ENCODE measurements at places on chromosomes 2 and 18. TPM values are rescaled to one million over a fixed set of nuclear protein-coding genes. Genes with fewer than 3 reads are reported as not detected.

The ACMSD gene
- polyA plus RNA-seq, result not detected

The C2orf81 gene
- polyA plus RNA-seq, result 1.2 TPM

GRCh38 chr2:99640635-99641151, 150.9 kb upstream of the REV1 start:
- no peaks in the 10 kb centered on the region for H3K4me1 ChIP-seq
- DNase-seq, result no peak
- H3K4me3 ChIP-seq, result no peak overlapping the region
- H3K36me3 ChIP-seq, result no peaks in the 10 kb centered on the region

- no peak overlapping the region for H3K4me3 ChIP-seq
- no peaks in the 10 kb centered on the region for H3K27me3 ChIP-seq
- DNase-seq, result no peak
- no peaks in the 10 kb centered on the region for H3K4me1 ChIP-seq
Measured at GRCh38 chr2:44829771-44830170, 111.7 kb upstream of the SIX3 start.

The NEB gene
- polyA plus RNA-seq, result 2.7 TPM

The ASB18 gene
- not detected for polyA plus RNA-seq

Measured in CD14-positive monocyte (primary cell).